A549 treated with CpdA at 1 μM for 4 hours (cell line): ENCODE measurements at places on chromosomes 7 and 10. TPM values are rescaled to one million over a fixed set of nuclear protein-coding genes. Genes with fewer than 3 reads are reported as not detected.

The CPA4 gene
- total RNA-seq, result 5.8 to 8.1 TPM (median 6.5 TPM) in 5 replicates

The PLXNA4 gene
- total RNA-seq, result 0.58 to 2.1 TPM (median 1.3 TPM) in 5 replicates

The TMEM130 gene
- total RNA-seq, result 0.33 to 0.52 TPM (median 0.46 TPM) in 5 replicates

The FANK1 gene
- total RNA-seq, result 3.1 to 3.8 TPM (median 3.7 TPM) in 5 replicates

The PDZD7 gene
- 0.44 to 1.2 TPM (median 0.77 TPM) in 5 replicates for total RNA-seq

The ASZ1 gene
- total RNA-seq, result not detected in 5 replicates

The NEUROD6 gene
- not detected in 5 replicates for total RNA-seq

The APBB1IP gene
- 9.3 to 11.1 TPM (median 10.5 TPM) in 5 replicates for total RNA-seq

The TMEM196 gene
- not detected in 5 replicates for total RNA-seq

The DKK1 gene
- 302 to 387 TPM (median 332 TPM) in 5 replicates for total RNA-seq

The GPR26 gene
- not detected in 5 replicates for total RNA-seq

The TET1 gene
- total RNA-seq, result 0.34 to 0.75 TPM (median 0.42 TPM) in 5 replicates
